ENCODE measurements at places on chromosomes 12 and 14. TPM values are rescaled to one million over a fixed set of nuclear protein-coding genes. Genes with fewer than 3 reads are reported as not detected.

DNA sequence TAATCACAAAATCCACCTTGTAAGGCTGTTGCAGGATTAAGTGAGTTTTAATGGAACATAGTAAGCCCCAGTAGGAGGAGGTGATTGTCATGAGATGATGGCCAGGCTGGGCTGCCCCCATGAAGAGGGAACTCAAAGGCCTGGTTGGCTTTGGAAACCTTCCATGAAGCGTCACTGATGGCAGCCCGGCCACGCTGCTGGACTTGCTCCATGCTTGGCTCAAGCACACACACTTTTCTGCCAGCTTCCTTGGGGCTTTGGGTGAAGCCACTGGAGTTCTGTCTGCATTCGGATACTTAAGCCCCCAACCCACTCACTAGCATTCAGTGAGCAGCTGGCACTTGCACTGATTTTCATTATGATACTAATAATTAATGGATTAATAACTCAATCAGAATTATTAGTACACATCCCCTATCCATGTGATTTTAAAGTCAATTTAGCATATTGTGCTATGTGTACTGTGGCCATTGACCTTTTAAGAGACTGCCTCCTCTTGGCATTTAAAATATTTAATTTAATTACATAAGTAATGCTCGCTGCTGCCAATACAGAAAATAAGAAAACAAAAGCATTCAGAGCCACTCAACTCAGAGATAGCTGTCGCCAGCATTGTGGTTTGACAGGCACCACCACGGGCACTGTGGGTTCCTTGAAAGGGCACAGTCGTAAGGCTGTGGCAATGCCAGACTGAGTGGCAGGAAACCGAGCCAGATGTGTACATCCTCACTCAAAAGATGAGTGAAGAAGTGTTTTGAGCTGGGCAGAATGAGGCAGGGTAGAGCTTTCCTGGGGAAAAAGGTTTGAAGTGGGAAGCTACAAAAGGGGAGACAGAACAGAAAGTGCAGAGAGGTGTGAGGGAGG is 15.9 kb downstream of the KRT85 start:
- no peak for DNase-seq

DNA sequence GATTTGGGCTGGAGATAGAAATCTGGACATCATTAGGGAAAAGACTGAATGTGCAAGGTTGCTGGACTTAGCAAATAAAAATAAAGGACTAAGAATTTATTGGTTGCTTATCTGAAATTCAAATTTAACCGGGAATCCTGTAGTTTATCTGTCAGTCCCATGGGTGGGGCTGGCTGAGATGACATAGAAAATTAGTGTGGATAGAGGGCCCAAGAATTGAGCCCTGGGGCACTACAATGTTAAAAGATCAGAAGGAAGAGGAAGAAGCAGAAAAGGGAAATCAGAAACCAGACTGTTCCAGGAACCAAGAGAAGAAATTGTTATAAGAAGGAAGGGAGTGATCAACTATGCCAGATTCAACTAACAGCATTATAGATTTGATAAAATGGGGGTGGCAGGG is 96.7 kb upstream of the CCDC196 start:
- DNase-seq: no peak

- no peak for DNase-seq
Measured at GRCh38 chr12:29012673-29013072, 136.4 kb upstream of the FAR2 start.

LUM gene
- total RNA-seq: 18.5 TPM

PRKCH gene
- 2.5 TPM for total RNA-seq

FITM1 gene
- 0.45 TPM for total RNA-seq

PCED1B gene
- 2.5 TPM for total RNA-seq

DNA sequence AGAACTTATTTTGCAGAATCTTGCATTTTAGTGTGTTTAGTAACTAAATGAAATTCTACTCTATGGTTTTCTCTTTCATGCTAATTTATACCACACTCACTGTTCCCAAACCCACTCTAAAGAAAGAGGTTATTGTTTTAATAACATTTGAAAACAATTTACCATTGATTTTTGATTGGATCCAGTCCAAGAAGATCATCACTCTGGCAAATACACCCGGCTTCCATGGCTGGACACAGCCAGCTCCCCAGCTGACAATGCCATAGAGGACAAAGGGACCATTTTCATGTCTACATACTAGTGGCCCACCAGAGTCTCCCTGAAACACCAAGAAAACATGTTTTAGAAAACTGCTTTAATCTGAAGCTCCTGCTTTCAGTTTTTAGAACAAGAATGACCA is 42.4 kb downstream of the OVCH1 start:
- DNase-seq: no peak

SLC7A8 gene
- total RNA-seq: 1.1 TPM

DNA sequence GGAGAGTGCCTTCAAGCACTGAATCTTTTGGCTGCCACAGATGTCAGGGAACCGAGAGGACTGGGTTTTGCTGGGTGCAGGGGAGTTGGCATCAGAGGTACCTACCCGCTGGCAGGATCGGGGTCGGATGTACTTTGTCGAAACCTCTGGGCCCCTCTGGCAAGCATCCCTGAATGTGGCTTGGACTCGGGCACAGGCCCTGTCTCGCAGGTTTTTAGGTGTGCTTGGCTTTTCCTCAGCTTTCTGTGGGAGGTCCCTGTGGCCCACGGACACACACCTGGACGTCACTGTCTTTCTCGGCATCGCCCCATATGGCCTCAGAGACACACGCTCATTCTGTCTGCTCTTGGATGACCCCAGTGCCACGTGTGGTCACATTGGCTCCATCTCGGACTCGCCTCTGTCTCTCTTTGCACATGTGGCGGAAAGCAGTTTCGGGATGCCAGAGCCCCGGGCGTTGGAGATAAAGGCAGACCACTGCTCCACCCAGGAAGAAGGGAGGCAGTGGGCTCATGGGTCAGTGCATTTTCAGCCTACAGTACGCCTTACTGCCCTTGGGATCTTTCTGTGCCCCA is 769.6 kb upstream of the ALG10B start:
- DNase-seq: no peak

PRB2 gene
- not detected for total RNA-seq

NTN4 gene
- total RNA-seq: 86.7 TPM

PZP gene
- total RNA-seq: not detected

- DNase-seq: no peak
Measured at GRCh38 chr12:131591714-131592709, 118.9 kb upstream of the SFSWAP start.

TBX5 gene
- total RNA-seq: not detected

- DNase-seq: no peak
Measured at GRCh38 chr12:45304514-45305178, 88.8 kb downstream of the ANO6 start.

- no peak for DNase-seq
Measured at GRCh38 chr12:20508962-20509361, 140.6 kb downstream of the PDE3A start.

TAS2R31 gene
- 2.7 TPM for total RNA-seq

CIDEB gene
- total RNA-seq: not detected

GRCh38 chr12:53059434-53060063 is 9.7 kb downstream of the TNS2 start:
- no peak for DNase-seq

GRCh38 chr12:111204788-111205241 is 164.1 kb downstream of the PHETA1 start:
- no peak for DNase-seq

- no peak for DNase-seq
Measured at GRCh38 chr14:26663506-26663905, 65.7 kb upstream of the NOVA1 start.

KRT7 gene
- 23.1 TPM for total RNA-seq

DNA sequence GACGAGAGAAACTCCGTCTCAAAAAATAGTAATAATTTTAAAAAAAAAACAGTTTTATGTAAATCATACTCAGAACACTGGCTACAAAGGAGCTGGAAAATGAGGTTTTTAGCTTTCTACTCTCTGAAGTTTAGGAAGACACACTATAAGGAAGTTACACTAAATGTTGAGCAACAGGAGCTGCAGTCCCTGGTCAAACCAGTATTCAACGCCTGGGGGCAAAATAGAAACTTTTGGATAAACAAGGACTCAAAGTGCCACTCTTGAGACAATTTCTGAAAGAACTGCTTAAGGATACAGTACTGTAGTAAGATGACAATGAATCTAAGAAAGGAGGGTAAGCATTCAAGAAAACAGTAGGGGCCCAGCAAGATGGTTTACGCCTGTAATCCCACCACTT is 29.3 kb downstream of the ACTR6 start:
- no peak for DNase-seq

DNA sequence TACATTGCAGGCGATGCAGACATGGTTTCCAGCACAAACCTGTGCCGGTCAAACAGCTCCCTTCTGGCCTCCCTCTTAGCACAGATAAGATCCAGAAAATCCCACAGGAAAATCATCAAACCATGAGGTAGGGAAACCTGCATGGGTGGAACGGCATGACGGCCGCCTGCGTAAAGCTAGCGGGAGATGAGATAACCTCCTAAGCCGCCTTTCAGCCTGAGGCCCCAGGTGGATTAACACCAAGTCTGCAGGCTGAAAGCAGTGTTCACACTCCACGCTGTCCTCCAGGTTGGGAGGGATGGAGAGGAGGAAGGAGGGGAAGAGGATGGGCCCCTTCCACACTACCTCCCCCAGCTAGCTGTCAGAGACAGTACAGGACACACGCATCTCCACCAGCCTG is 63.8 kb downstream of the TSPAN11 start:
- DNase-seq: no peak

- no peak for DNase-seq
Measured at GRCh38 chr12:131202592-131203378, 249.1 kb downstream of the ADGRD1 start.

DNA sequence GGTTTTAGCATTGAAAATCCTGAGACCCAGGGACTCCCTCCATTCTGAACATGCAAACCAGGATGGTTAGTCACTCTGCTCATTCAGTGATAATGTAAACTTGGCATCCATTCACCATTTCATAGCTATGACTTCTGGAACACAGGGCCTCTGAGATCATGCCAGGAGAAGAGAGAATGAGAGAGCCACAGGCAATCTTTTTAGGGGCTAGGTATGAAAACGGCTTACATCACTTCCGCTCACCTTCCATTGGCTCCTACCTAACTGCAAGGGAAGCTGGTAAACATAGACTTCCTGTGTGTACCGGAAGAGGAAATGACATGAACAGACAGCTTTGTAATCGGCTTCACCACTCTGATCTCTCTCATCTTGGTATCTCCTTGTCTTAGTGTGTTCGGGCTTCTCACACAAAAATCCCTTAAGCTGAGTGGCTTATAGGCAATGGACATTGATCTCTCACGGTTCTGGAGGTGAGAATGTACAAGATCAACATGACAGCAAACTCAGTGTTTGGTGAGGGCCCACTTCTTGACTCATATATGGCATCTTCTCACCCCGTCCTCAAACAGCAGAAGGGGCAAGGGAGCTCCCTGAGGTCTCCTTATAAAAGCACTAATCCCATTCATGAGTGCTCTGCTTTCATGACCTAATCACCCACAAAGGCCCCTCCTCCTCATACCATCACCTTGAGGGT is 465.9 kb upstream of the TBX3 start:
- DNase-seq: no peak

DNA sequence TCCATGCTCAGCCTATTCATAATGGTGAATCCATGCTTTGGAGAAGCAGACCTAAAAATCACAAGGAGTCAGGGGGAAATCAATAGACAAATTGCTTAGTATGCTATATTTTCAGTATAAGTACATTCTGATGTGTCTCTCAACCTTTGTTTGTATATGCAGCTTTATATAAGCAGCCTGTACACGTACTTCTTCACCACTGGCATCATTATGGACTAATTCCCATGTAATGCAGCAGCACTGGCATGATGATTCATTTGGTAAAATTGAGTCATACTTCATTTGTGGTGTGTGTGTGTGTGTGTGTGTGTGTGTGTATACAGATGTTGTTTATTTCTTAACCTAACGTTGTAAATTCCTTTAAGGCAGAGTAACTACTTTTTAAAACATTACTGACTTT is 10.9 kb downstream of the DCP1B start:
- peak; percentile 50 for DNase-seq

GRCh38 chr12:18430425-18431048 is 169.2 kb downstream of the PIK3C2G start:
- peak; percentile 48 for DNase-seq

DNA sequence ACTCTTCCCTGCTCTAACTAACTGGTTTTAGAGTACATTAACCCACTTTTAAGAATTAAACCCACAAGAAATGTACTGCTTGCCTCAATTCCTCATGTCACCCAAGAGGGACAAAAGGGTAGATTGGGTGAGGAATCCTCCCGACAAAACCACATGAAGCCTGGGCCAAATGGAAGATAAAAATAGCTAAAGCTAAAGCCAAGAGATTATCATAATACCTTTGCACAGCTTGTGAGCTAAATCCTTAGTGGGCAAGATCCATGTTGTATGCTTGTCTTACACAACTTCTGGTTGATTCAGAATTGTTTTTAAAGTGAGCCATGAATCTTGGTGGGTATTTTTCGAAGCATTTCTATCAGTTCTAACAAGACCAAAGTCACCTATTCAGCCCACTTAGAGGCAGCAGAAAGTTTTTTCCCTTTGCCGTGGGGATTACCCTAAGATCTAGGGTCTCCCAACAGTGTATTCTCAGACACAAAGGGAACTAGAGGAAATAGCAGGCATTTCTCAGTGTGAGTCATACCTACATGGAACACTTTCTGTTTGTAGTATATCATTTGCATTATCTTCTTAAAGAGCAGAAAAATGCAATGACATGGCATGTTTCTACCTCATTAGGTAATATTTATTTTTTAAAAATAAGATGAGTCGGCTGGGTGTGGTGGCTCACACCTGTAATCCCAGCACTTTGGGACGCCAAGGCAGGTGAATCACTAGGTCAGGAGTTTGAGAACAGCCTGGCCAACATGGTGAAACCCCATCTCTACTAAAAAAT is 616.6 kb downstream of the KCNH5 start:
- DNase-seq: no peak

DNA sequence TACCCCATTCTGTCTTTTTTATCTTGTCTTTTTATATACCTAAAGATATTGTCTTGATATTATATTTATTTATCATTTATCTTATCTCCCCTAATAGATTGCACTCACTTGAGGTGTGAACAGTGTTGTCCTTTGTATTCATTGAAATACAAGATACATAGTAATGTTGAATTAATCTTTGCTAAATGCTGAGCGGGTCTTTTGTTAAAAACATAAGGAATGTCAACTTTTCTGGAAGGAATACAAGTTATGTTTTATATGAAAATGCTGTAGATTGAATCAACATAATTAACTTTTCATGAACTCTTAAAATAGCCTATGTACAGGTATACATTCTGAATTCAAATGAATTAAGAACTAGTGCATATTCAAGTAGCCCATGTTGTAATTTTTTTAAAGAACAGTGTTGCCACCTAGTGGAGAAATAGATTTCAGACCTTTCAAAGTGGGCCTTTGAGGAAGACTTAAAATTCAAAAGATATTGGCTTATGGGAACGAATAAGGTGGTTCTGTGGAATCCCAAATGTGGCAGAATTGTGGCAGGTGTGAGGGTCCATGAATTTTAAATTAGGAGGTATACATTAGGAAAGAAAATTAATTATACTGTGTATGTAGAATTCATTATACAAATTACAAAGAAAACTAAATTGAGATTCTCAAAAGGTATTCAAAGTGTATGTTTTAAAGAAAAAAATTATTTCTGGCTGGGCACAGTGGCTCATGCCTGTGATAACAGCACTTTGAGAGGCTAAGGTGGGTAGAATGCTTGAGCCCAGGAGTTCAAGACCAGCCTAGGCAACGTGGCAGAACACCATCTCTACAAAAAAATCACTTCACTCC is 19.1 kb downstream of the BBOF1 start:
- peak; percentile 65 for DNase-seq

GRCh38 chr14:70907996-70908934 is 1.0 kb downstream of the PCNX1 start:
- DNase-seq: no peak
